ENCODE measurements at places on chromosomes 4 and X. TPM values are rescaled to one million over a fixed set of nuclear protein-coding genes. Genes with fewer than 3 reads are reported as not detected.

- DNase-seq, result no peak
These were observed 57.3 kb upstream of the TCEAL2 start for GRCh38 chrX:102067966-102068723.

GRCh38 chr4:8391972-8392371 is 48.6 kb downstream of the ACOX3 start:
- no peak for DNase-seq

DNA sequence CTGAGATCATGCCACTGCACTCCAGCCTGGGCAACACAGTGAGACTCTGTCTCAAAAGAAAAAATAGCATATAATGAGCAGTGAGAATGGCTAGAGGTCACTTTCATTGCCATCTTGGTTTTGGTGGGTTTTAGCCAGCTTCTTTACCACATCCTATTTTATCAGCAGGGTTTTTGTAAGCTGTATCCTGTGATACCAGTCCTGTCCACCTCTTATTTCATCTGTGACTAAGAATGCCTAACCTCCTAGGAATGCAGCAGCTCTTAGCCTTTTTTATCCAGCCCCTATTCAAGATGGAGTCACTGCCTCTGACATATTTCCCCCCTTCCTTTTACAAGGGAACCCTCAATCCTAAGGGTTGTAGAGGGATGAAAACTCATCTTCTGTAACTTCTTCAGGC is 26.1 kb upstream of the IGFBP7 start:
- DNase-seq, result no peak

GRCh38 chrX:72644946-72645345 is 69.2 kb downstream of the PHKA1 start:
- DNase-seq, result no peak

DNA sequence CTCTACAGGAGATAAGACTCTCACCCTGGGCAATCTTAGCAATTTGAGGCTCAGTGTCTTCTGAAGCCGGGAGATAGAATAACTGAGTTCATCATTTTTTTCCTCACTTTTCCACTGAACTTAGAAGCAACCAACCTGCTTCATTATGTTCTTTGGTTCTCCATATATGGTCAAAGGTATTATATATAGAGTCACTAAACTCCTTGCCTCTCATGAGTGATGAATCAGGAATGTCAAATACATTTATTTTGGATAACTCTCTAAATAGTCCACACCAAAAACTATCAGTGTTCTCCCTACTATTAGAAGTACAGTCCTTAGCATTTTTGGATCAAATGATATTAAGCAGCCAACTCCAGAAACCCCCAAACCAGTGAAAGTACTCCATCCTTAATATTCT is 421.5 kb upstream of the EPHA5 start:
- no peak for DNase-seq

GRCh38 chr4:115222061-115222460 is 108.6 kb upstream of the NDST4 start:
- no peak for DNase-seq

CTAG1B gene
- total RNA-seq, result not detected
